Activated CD8-positive, alpha-beta memory T cell treated with anti-CD3 and anti-CD28 coated beads for 1 hour (primary cell): ENCODE measurements at places on chromosomes 16 and 17.

DNA sequence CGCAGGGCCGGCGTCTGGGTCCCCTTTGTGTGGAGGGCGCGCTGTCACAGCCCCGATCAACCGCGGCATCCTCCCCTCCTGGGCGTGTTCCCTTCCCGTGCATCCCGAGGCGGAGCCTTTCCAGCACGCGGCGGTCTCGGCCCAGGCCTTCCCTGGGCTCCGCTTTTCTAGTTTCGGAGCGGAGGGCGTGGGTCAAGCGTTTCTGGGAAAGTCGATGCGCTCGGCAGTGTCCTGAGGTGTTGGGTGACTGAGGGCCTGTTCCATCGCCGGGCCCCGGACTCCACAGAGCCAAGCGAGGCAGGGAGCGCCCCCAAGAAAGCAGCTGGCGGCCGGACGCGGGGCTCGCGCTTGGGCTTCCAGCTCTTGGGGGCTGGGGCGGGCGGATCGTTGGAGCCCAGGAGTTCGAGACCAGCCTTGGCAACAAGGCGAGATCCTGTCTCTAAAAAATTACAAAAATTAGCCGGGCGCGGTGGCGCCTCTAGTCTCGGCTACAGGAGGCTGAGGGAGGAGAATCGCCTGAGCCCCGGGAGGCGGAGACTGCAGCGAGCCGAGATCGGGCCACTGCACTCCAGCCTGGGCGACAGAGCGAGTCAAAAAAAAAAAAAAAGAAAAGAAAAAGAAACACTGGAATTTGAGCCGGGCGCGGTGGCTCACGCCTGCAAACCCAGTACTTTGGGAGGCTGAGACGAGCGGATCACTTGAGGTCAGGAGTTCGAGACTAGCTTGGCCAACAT is 806 bp downstream of the IFT140 start:
- no peak for DNase-seq

GRCh38 chr16:61323456-61323855 is 712.8 kb downstream of the CDH8 start:
- no peak for DNase-seq

- no peak for DNase-seq
Observed at GRCh38 chr17:77420095-77420803, 279.5 kb downstream of the SEC14L1 start.

- no peak for DNase-seq
Observed at GRCh38 chr16:67449336-67449735, 18.4 kb downstream of the HSD11B2 start.

DNA sequence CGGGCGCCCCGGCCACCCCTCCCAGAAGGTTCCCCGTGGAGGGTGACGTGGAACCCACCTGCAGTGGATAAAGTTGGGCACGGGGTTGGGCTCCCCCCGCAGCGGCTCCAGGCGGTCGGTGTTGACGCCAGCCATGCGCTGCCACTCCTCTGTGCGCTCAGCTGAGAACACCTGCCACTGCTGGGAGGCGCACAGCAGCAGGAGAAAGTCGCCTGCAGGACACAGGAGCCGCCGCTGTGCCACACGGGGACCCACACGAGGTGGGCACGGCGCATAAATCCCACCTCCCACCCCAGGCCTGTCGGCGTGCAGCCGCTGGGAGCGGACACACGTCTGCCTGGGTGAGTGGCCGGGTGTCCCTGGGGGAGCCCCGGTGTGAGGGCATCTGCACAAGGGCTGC is 20.7 kb downstream of the CTU2 start:
- DNase-seq = no peak

DNA sequence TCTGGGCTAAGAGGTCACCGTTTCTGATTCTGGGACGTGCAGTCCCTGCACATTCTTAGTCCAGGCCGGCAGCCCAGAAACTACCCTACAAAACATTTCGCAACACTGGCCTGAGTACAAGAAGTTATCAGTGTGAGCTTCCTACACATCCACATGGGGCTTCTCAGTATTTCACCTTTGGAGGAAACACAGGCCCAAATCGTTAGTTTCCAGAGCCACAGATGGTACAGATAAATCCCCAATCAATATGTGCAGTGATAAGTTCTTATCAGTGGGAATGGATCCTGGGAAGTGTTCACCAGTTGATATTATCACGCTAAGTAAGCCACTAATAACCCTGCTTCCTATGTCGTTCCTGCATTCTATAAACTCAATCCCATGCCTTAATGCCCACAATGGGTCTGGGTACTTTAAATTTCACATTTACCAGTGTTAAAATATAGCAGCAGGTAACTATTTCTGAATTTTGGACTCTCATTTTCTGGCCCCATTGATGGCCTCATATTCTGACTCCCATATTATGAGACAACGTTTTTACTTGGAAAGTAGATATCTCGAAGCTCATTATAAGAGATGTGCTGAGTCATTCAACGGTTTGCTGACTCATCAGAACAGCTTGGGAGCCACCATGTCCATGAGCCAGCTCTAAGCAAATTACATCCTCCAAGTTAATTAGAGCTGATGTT is 370.2 kb upstream of the MAF start:
- DNase-seq = no peak
